Fibroblast of skin of left biceps (primary cell): ENCODE measurements at places on chromosomes 4 and X.

- no peak for DNase-seq
These were observed 52.0 kb upstream of the TMSB15B start for GRCh38 chrX:103910430-103910829.

DNA sequence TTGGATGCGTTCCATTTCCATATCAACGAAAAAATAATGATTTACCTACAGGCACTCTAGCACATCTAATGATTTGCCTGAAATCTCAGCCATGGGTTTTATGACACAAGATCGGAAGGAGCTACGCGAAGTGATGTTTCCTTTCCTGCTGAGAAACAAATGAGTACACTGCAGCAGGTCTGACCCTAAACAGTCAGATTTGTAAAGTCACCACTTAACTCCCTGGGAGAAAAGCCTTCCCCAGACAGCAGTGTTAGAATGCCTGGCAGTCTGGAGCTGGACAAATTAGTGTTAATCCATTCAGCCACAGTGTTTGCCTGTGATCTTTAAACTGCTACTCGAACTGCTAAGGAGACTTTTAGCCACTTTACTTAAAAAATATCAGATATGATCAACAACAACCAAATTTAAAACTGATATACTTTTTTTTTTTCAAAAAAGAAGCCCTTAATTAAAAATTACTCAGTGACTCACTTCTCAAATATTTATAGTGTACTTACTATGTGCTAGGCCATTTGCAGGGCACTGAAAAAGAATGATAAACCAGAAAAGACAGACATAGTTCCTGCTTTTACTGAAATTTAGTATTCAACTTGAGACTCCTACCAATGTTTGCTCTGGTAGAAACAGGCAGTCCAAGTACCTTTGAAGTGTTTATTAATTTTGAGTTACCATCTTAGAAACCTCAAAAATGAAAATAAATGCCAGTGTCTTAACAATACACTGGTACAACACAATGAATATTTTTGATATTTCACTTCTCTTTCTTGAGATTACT lies 104.5 kb downstream of the SHISA3 start:
- DNase-seq = no peak

DNA sequence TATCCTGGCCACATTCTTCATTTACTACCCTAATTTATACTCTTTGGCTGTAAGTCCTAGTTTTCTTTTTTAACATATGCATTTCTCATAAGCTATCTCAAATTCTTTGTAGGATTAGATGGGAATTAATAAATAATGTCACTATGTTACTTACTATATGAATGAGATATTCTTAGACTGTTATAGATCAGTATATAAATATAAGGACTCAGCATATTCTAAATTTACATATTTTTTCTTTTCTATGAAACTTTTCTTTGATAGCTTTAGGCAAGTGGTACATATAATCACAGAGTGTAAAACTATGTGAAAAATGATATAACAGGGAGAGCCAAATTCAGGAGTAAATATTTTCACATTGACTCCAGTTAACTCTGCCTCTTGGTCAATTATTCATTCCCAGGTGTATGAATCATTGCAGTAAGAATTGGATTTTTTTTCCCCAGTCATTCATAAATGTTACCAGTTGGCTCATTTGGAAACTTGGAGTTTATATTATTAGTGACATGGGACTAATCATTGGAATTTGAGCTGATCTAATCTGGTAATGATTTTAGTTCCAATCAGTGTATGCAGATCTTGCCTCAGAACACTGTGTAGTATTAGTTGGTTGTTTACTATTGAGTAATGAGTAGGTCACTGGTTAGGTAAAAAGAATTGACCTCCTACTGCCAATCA lies 25.3 kb downstream of the FHIP1A start:
- DNase-seq = peak; percentile 50

DNA sequence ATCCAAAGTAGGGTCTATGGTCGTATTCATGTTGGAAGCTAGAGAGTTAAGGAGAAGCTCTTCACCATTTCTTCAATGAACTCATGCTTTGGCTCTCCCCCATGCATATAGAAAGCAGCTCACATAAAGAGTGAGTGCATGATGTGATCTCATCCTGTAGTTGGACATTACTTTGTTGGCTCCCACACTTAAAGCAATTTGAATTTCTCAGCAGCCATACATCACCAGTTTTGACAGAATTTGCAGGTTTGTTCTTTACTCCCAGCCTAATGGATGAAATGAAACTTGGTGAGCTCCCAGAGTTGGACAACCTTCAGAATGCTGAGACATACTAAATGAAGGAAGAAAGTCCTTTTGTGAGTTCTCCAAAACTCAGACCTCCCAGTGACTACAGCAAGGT lies 613.5 kb downstream of the IQCM start:
- peak; percentile 7 for DNase-seq

DNA sequence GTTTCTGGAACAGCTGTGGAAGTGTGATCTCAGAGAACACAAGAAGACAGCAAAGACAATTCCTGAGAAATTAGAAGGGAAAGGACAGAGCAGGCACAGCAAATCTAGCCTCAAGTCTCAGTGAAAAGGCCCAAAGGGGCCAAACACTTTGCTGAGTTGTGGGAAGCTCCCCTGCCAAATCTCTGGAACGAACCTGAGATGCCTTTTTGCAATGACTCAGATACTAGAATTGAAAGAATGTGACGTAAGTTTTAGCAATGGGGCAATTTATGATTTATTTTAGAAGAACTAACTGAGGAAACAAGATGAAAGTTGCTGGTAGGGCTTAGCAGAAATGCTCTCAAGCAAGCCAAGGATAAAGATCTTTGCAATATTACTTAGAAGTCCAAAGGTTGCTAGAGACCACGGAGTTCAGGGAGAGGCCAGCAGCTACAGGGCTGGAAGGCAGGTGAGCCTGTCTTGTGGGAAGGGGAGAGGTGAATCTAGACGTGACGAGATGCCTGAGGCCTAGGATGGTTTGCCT lies 92.8 kb downstream of the AMELX start:
- DNase-seq = peak; percentile 38

DNA sequence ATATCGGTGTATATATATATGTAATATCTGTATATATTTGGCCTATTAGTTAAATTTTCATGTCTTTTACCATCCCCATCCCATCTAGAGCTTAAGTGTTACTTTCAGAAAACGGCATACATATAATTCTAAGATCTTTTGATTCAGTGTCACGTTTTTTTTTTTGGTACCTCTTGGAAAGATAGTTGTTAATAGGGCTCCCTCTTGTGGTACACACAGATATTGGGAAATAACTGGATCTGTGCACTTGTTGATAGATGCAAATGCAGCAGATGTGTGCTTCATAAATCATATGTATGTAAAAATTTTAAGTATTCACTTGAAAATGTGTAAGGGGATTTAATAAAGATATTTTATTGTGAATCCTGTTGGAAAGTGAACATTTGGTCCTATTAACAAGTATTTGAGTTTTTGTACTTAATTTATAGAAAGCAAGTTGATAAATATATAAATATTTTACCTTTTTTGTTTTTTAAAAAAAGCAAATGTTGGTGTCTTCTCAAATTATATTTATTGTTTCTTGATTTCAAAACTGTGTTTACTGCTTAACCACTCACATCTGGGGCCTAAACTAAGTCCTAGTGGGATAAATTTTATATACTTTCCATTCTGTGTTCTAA lies 74.7 kb downstream of the PAQR3 start:
- peak; percentile 60 for DNase-seq

DNA sequence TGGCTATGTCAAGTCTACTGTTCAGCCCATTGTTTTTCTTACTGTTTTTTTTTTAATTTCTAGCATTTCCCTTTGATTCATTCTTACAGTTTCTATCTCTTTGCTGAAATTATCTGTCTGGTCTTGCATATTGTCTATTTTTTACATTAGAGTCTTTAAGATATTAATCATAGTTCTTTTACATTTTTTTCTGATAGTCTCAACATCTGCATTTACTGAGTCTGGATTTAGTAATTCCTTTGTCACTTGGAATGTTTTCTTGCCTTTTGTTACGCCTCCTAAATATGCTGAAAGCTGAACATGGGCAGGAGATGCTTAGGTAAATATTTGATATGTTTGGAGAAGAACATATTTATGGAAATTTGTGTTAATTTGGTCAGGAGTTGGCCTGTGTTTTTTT lies 10.4 kb downstream of the JADE3 start:
- DNase-seq = no peak

DNA sequence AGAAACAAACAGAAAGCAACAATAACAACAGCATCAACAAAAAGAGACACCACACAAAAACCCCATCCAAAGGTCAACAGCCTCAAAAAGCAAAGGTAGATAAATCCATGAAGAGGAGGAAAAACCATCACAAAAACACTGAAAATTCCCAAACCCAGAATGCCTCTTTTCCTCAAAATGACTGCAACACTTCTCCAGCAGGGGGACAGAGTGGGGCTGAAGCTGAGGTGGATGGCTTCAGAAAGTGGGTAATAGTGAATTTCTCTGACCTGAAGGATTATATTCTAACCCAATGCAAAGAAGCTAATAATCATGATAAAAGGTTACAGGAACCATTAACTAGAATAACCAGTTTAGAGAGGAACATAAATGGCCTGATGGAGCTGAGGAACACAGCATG lies 888.2 kb downstream of the RAB28 start:
- no peak for DNase-seq

DNA sequence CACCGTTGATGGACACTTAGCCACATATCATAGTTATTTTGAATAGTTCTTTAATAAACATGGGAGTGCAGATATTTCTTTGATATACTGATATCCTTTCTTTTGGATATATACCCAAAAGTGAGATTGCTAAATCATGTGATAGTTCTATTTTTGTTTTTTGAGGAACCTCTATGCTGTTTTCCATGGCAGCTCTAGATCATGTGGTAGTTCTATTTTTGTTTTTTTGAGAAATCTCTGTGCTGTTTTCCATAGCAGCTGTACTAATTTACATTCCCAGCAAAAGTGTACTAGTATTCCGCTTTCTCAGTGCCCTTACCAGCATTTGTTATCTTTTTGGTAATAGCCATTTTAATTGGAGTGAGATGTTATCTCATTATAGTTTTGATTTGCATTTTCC lies 3.6 kb downstream of the SH3BGRL start:
- DNase-seq = no peak

DNA sequence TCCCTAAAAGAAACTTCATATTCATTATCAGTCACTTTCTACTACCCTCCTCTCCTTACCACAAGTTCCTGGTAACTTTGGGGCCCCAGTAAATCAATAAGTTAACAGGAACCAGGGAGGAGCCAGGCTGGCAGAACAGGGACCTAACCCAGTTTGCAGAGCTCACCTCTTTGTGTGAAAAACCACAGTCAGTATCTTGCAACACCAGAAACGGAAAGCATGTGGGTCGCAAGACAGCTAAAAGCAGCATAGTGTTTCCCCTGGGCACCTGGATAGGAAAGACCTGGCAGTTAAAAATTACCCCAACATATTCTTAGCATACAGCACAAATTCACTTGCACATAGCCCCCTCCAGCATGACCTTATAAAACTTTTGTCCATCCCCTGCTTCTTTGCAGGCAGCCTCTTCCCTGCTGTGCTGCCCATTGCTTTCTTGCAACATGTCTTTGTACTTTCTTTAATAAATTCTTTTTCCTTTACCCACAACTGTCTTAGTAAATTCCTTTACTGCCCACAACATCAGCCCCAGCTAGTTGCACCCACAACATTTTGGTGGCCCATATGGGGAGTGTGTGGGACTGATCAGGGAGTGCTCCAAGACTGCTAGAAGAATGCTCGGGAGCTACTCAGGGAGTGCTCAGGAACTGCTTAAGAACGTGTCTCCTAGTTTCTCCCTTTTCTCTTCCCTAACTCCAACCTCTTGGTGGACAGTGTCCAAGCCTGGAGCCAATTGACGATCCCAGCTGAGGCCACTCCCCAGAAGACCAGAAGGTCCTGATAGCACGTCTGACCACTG lies 83.4 kb downstream of the MSN start:
- no peak for DNase-seq

- no peak for DNase-seq
These were observed 350.4 kb downstream of the FSTL5 start for GRCh38 chr4:161813389-161813788.
